ENCODE measurements at places on chromosomes 7 and 10. TPM values are rescaled to one million over a fixed set of nuclear protein-coding genes. Genes with fewer than 3 reads are reported as not detected.

GRCh38 chr7:151215396-151215795 lies 5.1 kb upstream of the H2BK1 start:
- no peak overlapping the region for H3K4me3 ChIP-seq
- H3K27ac ChIP-seq: no peak overlapping the region
- H3K27me3 ChIP-seq: no peaks in the 10 kb centered on the region

- no peaks in the 10 kb centered on the region for H3K27me3 ChIP-seq
- no peak overlapping the region for H3K27ac ChIP-seq
- H3K4me3 ChIP-seq: no peak overlapping the region
These were observed 42.3 kb downstream of the ATAD1 start for GRCh38 chr10:87775766-87776165.

- H3K27ac ChIP-seq: no peak overlapping the region
- no peaks in the 10 kb centered on the region for H3K36me3 ChIP-seq
- H3K4me3 ChIP-seq: no peak overlapping the region
- peaks cover 2% of the 10 kb centered on the region for H3K27me3 ChIP-seq
- DNase-seq: no peak
- no peaks in the 10 kb centered on the region for H3K4me1 ChIP-seq
These were observed 73.2 kb upstream of the GPR158 start for GRCh38 chr10:25101461-25102146.

LARP4B gene
- total RNA-seq: 82.0 TPM

DNA sequence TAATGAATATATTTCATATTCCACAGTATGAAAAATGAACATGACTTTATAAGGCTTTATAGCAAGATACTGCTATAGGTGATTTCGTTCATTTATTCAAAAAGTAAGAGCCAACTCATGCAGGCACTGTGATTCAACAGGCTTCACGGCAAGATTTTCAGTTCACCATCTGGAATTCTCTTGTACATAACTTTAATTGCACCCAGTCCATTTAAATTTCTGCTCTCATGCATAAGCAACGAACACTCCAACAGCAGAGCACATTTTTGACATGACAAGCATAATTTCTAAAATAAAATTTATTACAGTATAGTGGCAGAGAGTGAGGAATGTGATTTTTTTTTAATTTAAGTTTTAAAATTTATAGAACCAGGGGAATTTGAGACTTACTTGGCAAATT lies 436.1 kb downstream of the PHTF2 start:
- no peaks in the 10 kb centered on the region for H3K4me1 ChIP-seq
- no peak for DNase-seq
- no peak overlapping the region for H3K27ac ChIP-seq
- no peak overlapping the region for H3K4me3 ChIP-seq
- no peaks in the 10 kb centered on the region for H3K36me3 ChIP-seq

Measured in CD4-positive, CD25-positive, alpha-beta regulatory T cell (primary cell).